ENCODE measurements at places on chromosomes 11 and 22.

- no peak for DNase-seq
Measured at GRCh38 chr11:130527636-130528297, 79.3 kb downstream of the ADAMTS15 start.

GRCh38 chr11:111846636-111847035, 24.7 kb downstream of the ALG9 start:
- DNase-seq: no peak

DNA sequence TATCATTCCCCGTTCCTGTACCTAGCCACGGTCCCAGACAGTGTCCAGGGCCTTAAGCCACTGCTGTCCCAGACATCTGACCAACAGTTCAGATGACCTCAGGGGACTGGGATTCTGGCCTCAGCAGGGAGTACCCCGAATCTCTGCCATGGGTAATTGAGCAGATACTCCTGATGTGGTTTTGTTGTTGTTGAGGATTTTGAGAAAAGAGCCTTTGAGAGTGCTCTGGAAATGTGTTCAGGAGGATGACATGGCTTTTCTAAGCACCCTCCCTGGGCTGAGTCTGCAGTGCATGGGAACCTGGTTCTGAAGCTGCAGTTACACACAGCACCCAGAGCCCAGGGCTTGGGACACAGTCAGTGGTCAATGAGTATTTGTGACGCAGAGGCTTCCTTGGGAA, 30.4 kb downstream of the ADAMTS15 start:
- DNase-seq: no peak

GRCh38 chr11:73229321-73229895, 11.3 kb downstream of the P2RY2 start:
- no peak for DNase-seq

DNA sequence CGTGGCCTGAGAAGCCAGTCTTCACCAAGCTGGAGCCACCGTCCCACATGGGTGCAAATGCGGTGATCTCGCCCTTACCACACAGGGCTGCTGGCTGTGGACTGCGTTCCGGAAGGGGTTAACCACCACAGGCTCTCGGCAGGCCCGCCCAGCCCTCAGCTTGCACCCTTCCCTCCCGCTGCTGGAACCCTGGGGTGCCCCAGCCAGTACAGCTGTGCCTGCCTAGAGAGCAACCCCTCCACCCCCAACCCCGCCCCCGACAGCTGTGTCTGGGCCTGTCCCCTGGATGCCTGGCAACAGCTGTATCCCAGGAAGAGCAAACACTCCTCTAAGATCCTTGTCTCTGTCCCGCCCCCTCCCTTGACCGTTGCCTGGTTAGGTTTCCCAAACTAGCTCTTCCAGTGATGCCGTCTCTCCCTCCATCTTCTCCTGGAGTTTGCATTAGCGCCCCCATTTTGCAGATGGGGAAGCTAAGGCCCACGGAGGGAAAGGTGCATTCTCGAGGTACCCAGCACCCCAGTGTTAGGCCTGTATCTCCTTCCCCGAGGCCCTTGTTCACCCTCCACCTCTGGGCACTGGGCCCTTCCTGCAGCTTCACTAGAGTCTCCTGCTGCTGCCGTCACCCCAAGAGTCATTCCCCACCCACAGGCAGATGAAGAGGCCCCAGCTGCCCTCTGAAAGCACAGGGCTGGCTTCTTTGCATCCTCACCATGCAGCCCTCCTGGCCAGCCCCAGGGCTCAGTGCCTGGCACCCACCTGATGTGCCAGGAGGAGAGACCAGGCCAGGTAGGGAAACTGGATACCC, 12.6 kb upstream of the COX8A start:
- DNase-seq: peak; percentile 70

- DNase-seq: no peak
Measured at GRCh38 chr22:40602231-40602630, 34.3 kb downstream of the MRTFA start.

DNA sequence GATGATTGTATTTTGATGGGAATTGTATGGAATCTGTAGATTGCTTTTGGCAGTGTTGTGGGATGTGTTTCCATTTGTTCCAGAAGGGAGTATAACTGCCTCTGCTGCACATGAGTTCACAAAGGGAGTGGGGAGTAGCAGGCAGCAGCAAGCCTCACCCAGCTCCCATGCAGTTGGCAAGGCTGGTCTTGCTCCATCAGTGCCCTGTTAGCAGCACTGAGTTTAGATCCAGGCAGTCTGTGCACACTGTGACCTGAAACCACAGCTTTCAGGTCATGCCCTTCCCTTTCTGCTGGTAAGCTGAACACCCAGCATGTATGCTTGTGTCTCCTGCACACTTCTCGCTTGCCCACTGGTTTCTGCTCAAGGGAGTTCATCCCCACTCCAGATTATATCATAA, 3.7 kb upstream of the NUCB2 start:
- no peak for DNase-seq

GRCh38 chr22:33382436-33382835, 324.3 kb upstream of the SYN3 start:
- DNase-seq: no peak

DNA sequence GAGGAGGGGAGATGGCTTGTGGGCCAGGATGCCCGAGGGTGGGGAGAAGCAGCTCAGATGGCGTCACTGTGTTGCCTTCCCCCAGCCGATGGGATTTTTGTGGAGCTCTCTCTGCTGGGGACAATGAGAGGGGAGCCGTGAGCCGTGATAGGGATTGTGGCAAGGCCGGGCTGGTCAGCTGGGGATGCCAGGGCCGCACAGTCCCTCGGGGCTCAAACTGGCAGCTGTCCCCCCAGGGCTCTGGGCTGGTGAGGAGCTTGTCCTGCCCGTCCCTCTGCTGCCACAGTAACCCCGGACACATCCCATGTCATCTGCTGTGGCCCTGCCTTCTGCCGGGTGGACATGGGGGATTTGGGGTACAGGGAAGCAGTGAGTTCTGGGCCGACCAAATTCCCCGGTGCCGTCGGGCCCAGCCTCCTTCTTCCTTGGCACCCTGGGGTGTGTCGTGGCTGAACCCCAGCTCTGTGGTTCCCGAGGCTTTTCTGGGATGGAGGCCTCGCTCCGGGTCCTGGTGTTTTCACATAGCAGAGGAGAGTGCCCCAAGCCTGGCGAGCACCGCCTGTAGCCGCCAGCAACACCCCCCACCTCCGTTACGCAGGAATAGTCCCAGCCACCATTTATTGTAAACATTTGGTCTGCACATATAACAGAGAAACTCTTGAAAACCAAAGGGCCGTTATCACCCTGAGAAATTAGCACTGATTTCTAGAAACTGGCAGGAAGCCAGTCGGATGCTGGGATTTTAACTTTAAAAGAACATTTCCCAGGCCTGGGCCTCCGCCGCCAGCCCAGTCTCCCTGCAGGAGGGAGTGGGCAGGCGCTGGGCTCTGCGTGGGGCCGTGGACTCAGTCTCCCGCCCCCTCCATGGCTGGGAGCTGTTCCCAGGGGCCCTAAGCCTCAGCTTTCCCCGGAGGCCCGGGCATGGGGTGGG, 9.9 kb downstream of the BRSK2 start:
- no peak for DNase-seq

DNA sequence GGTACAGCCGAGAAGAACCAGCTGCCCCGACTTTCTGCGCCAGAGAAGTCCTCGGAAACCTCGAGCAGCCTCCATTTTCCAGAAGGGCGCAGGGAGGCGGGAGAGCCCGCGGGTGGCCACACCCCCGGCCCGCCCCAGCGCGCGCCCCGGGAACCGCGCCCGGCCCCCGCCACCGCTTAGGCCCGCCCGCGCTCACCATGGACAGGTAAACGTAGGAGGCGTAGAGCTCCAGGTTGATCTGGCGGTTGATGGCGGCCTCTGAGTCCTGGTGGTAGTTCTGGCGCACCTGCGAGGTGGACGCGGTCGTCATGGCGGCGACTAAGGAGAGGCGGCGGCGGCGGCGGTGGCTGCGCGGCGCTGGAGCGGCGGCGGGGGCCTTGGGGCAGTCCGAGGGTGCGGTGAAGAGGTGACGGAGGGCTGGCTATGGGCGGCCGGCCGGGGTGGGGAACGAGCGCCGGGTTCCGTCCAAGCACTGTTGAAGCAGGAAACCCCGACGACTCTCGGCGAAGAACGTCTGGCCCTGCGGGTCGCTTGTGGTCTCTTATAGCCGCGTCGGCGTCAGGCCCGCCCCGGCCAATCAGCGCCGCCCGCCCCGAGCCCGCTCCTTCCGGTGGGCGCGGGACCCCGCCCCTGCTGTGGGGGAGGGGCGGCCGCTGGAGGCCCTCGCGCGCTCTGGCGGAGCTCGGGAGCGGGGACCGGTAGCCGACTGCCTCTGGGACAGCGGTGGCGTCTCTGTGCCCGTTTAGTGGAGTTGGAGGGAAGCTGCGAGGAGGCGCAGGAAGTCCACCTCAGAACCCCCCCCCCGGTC, at the start of gene FTH1:
Gene FTH1, minus strand, starts transcription at position 519 of the 808 bp plus-strand sequence. Its CDS starts 209 bp downstream, at position 310.
- DNase-seq: peak; percentile 95

DNA sequence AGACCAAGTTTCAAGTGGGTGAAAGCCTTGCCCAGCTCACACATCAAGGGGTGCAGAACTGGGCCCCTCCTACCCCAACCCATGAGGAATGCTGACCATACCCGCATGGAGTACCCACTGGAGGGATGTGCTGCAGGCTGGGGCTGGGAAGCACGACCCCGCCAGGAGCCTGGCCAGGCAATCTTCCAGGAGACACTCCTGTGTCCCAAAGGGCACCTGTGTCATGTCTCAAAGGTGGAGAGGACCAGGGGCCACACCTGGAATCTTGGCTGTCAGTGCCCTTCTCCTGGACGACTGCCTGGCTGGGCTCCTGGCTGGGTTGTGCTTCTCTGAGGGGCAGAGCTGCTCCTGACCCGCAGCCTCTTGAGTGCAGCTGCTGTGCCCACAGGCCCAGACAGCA, 6.7 kb downstream of the ARAP1 start:
- DNase-seq: no peak

DNA sequence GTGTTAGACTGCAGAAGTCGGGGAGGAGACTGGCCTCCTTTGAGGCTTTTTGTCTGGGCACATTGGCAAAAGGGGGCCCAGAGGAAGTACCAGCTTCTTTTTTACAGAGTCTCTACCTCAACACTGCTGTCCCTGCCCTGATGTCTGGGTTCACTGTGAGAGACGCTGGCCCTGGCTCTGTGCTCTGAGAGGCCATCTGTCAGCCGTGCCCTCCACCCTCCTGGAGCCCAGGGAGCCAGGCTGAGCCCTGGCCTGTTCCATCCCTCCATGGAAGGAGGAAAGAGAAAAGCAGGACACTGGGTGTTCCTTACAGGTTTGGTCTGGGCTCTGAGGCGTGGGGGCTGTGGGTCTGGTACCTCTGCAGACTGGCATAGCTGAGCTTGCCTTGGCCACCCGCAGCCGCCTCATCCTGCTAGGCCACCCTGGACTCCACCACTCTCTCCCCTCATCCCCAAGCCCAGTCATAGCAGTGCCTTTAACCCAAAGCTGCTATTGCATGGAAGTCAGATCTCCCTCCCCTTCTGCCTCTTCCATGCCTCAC, 105.5 kb upstream of the PARVA start:
- no peak for DNase-seq

GRCh38 chr11:32326522-32326921, 108.8 kb downstream of the WT1 start:
- no peak for DNase-seq

DNA sequence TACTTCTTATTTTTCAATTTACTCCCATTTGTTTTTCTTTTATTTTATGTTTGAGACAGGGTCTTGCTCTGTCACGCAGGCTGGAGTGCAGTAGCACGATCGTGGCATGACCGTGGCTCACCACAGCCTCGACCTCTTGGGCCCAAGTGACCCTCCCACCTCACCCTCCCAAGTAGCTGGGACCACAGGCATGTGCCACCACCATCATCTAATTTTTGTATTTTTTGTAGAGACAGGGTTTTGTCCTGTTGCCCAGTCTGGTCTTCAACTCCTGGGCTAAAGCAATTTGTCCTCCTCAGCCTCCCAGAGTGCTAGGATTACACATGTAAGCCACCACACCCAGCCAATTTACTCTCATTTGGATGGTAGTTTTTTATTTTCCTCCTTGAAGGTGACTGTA, 679.3 kb upstream of the CCDC179 start:
- no peak for DNase-seq

DNA sequence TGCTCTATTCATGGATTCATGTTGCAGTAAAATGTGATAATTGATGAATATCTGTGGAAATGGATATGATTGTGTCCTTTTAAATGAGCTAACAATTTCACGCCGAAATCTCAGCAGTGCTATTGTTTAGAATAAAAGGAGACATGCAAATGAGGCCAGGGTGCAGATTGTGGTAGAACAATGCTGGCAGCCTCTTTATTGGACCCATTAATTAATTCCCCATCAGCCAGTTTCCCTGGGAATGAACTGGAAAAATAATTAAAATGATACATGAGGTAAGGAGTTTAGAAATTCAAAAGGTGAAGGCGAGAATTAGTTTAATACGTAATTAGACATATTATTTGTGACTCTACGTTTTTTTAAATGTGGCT, 306.2 kb downstream of the TBC1D22A start:
- no peak for DNase-seq

GRCh38 chr11:61787928-61788491, 4.4 kb downstream of the TMEM258 start:
- DNase-seq: no peak

Data from ureter (tissue), 1 donor.